GM12878 (cell line): ENCODE measurements at places on chromosomes 1 and 21. TPM values are rescaled to one million over a fixed set of nuclear protein-coding genes. Genes with fewer than 3 reads are reported as not detected.

DNA sequence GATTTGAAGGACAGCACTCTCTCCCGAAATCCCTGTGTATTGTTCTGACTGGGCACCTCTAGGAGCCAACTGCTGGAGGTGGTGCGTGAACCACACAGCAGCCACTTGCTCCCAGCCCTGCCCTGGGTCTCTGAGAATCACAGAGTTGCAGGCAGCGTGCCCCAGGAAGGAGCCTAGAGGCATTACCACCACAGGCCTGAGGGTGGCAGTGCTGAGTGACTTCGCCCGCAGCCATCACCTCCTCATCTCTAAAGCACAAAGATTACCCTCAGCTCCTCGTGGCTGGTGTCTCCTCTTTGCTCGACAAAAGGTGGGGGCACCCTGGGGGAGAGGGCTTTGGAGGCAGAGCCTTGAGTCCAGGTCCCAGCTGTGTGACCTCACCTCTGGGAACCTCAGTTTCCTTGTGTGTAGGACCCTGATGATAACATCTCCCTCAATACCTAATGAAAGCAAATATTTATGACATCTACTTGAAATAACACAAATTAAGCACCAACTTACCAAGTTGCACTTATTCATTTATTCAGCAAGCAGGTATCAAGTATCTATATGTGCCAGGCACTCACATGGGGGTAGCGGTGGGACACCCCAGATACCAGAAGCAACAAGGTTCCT is 86.3 kb downstream of the VWA5B1 start:
- H3K27ac ChIP-seq = no peak overlapping the region
- no peak for DNase-seq
- peaks cover 4% of the 10 kb centered on the region; the same call in 1 of the 2 replicates for H3K4me1 ChIP-seq
- H3K4me3 ChIP-seq = no peak overlapping the region
- H3K36me3 ChIP-seq = no peaks in the 10 kb centered on the region

DNA sequence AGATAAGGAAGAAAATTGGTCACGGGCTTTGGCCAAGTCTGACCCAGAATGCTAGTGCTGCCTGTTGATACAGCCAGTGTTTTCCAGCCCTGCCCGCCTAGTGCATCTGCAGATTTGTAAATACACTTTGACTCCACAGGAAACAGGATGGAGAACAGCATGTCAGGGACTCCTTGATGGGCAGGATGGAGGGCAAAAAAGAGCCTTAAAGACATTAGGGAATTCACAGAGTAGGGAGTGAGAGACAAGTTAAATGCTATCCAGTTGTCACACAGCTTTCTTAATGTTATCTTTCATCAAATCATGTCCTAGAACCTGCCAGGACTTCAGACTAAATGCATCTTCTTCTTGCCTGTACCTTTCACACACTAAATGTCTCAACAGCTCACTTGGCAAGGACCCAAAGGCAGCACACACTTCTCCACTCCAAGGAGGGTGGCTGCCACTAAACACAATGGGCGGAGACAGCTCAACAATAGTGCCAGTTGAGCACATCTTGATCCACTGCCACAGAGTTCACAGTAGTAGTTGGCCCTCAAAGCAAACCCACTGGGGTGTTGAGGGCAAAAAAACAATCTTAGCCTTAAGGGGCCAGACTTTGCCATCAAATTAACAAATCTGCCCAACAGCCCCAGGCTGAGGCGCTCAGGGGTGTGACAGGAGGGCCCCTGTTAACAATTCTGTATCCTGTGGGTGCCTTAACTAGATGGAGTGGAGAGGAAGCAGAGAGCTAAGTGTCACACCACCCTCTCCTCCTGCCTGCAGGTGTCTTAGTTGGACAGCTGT is 2.7 kb downstream of the HIVEP3 start:
- H3K27ac ChIP-seq = no peak overlapping the region
- no peaks in the 10 kb centered on the region for H3K36me3 ChIP-seq
- H3K4me1 ChIP-seq = peaks cover 17% of the 10 kb centered on the region
- no peak for DNase-seq
- H3K4me3 ChIP-seq = no peak overlapping the region

- DNase-seq = no peak
- no peaks in the 10 kb centered on the region for H3K27me3 ChIP-seq
- no peaks in the 10 kb centered on the region for H3K36me3 ChIP-seq
- no peaks in the 10 kb centered on the region for H3K4me1 ChIP-seq
- no peak overlapping the region for H3K27ac ChIP-seq
Measured at GRCh38 chr1:112762541-112763500, 47.7 kb upstream of the PPM1J start.

- H3K4me3 ChIP-seq = no peak overlapping the region
- no peak for DNase-seq
- H3K27me3 ChIP-seq = no peaks in the 10 kb centered on the region
- H3K36me3 ChIP-seq = no peaks in the 10 kb centered on the region
- no peak overlapping the region for H3K27ac ChIP-seq
Measured at GRCh38 chr1:40344597-40344996, 27.5 kb upstream of the COL9A2 start.

DNA sequence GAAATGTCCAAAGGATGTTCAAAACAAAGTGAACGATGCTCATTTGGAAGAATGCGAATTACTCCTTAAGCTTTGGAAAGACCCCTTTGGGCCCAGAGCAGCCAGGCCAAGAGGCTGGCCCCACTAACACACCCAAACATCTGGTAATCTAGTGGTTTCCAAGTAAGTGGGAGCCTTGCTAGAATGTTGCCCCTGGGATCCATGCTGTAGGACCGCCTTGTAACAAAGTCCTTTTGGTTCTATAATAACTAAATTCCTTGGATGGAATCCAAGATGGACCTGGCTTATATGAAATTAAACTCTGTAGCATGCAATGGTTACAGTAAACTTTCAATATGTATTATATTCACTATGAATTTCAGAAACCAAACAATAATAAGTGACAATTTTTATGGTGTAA is 25.3 kb downstream of the GPR3 start:
- peaks cover 35% of the 10 kb centered on the region for H3K36me3 ChIP-seq
- H3K4me1 ChIP-seq = peaks cover 39% of the 10 kb centered on the region
- DNase-seq = no peak
- H3K27ac ChIP-seq = peak overlapping the region; percentile 74

DNA sequence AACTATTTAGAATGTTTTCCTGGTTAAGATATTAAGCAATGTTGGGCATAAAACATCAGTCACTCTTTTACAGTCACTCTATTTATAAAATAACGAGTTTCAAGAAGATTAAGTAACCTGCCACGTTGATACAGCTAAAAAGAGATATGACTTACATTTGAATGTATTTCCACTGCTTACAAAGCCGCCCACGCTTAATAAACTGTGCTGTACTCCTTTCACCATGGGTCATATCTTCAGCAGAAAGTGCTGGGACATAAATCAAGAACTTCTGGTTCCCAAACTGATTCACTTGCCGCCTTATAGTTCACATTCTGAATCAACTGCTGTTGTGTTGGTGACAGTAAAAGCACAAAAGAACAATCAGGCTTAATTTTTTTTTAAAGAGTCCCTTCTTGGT is 666.7 kb downstream of the NCAM2 start:
- H3K4me3 ChIP-seq = no peak overlapping the region
- no peaks in the 10 kb centered on the region for H3K4me1 ChIP-seq
- H3K27me3 ChIP-seq = no peaks in the 10 kb centered on the region
- DNase-seq = no peak

The GCSAML gene
- total RNA-seq = not detected in 2 replicates

The GPATCH2 gene
- total RNA-seq = 6.9 and 7.9 TPM in 2 replicates

The ERG gene
- total RNA-seq = not detected in 2 replicates

The RPS6KC1 gene
- total RNA-seq = 11.0 and 11.5 TPM in 2 replicates

The FCRL2 gene
- 0.21 and 0.36 TPM in 2 replicates for total RNA-seq

The RPL22 gene
- 437 and 439 TPM in 2 replicates for total RNA-seq
